ENCODE measurements at places on chromosomes 3 and 15. TPM values are rescaled to one million over a fixed set of nuclear protein-coding genes. Genes with fewer than 3 reads are reported as not detected.

- H3K36me3 ChIP-seq, result no peaks in the 10 kb centered on the region
- no peak overlapping the region for H3K4me3 ChIP-seq
- H3K4me1 ChIP-seq, result no peaks in the 10 kb centered on the region
- no peak for DNase-seq
Observed at GRCh38 chr15:33405096-33405495, 94.3 kb downstream of the RYR3 start.

DNA sequence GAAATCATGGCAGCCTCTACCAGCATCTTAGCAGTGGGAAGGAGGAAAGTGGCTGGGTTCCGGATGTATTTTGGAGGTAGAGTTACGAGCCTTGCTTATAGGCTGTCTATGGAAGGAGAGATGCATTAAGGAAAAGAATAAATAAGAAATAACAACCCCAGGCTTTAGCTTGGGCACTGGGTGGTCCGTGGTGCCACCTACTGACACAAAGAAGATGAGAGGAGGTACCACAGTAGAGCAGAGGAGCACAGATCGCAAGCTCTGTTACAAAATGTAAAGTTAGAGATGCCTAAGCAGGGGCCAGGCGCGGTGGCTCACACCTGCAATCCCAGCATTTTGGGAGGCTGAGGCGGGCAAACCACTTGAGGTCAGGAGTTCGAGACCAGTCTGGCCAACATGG is 74.8 kb downstream of the TMEM39A start:
- H3K4me3 ChIP-seq, result no peak overlapping the region
- DNase-seq, result no peak
- no peaks in the 10 kb centered on the region for H3K36me3 ChIP-seq
- no peaks in the 10 kb centered on the region for H3K27me3 ChIP-seq
- H3K4me1 ChIP-seq, result no peaks in the 10 kb centered on the region

- no peak overlapping the region for H3K27ac ChIP-seq
- DNase-seq, result no peak
- H3K36me3 ChIP-seq, result peaks cover 15% of the 10 kb centered on the region
- H3K4me1 ChIP-seq, result peaks cover 30% of the 10 kb centered on the region
- H3K4me3 ChIP-seq, result no peak overlapping the region
- no peaks in the 10 kb centered on the region for H3K27me3 ChIP-seq
Observed at GRCh38 chr3:114542359-114542758, 248.5 kb downstream of the TIGIT start.

GRCh38 chr3:169505577-169506230 is 157.8 kb downstream of the MECOM start:
- no peak for DNase-seq
- H3K27me3 ChIP-seq, result no peaks in the 10 kb centered on the region
- H3K27ac ChIP-seq, result no peak overlapping the region
- H3K36me3 ChIP-seq, result no peaks in the 10 kb centered on the region
- no peaks in the 10 kb centered on the region for H3K4me1 ChIP-seq

The PPP2R3A gene
- total RNA-seq, result 26.1 TPM

The IGSF10 gene
- 0.10 TPM for total RNA-seq

GRCh38 chr3:50237133-50237651 is 1.2 kb downstream of the GNAI2 start:
- H3K27me3 ChIP-seq, result peaks cover 3% of the 10 kb centered on the region
- peak overlapping the region; percentile 92 for H3K27ac ChIP-seq
- peaks cover 48% of the 10 kb centered on the region for H3K4me1 ChIP-seq
- no peak for DNase-seq

DNA sequence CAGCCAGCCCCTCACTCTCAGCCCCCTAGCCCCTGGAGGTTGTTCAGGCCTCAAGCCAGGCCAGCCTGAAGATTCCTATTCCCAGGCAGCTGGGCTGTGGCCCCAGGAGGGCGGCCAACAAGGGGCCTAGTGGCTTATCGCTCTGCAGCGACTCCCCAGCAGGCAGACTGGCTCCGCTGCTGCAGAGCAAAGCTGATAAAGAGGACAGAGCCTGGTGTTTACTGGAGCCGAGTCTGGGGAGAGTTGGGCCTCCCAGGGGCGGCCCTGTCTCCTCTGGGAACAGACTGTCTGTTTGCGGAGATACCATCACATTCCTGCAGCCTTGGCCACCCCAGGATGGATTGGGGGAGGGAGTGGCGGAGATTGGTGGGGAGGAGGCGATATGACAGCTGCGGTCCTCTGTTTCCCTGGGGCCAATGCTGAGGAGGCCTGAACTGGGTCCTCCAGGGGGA is 22.4 kb upstream of the SMAD6 start:
- H3K4me3 ChIP-seq, result no peak overlapping the region
- H3K27ac ChIP-seq, result no peak overlapping the region
- no peak for DNase-seq
- H3K27me3 ChIP-seq, result peaks cover 2% of the 10 kb centered on the region
- H3K36me3 ChIP-seq, result peaks cover 15% of the 10 kb centered on the region

- DNase-seq, result no peak
- no peaks in the 10 kb centered on the region for H3K36me3 ChIP-seq
- no peak overlapping the region for H3K27ac ChIP-seq
Observed at GRCh38 chr3:34882764-34883163, 756.6 kb upstream of the ARPP21 start.

The CCDC9B gene
- total RNA-seq, result 84.1 TPM

- no peaks in the 10 kb centered on the region for H3K36me3 ChIP-seq
- DNase-seq, result peak; percentile 40
- H3K4me1 ChIP-seq, result peaks cover 19% of the 10 kb centered on the region
- peak overlapping the region; percentile 43 for H3K4me3 ChIP-seq
- no peak overlapping the region for H3K27ac ChIP-seq
- peaks cover 15% of the 10 kb centered on the region for H3K27me3 ChIP-seq
Observed at GRCh38 chr3:5226783-5227182, 39.3 kb downstream of the EDEM1 start.

DNA sequence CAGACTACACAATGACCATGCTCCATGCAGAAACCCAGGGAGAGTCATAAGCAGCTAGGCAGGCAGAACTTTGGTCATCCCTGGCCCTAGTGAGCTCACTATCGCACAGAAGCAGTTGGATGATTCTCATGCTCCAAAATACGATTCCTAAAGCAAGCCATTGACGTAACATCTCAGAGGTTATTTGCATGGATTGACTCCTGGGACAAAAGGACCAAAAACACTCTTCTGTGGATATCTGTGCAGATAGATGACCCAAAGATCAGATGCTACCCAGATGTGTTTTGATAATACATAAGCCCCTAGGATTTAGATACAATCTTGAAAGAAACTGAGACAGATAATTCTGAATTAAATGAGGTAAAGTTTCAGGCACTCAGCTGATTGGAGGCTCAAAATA is 33.4 kb upstream of the STT3B start:
- H3K36me3 ChIP-seq, result no peaks in the 10 kb centered on the region
- H3K27me3 ChIP-seq, result peaks cover 8% of the 10 kb centered on the region
- H3K4me1 ChIP-seq, result peaks cover 24% of the 10 kb centered on the region
- H3K27ac ChIP-seq, result no peak overlapping the region
- no peak for DNase-seq
